ENCODE measurements at places on chromosomes 13 and 19.

- no peak for DNase-seq
These were observed 67.8 kb upstream of the IPO5 start for GRCh38 chr13:97885641-97886040.

GRCh38 chr19:2888731-2889224 is 11.9 kb upstream of the ZNF57 start:
- peak; percentile 76 for DNase-seq

DNA sequence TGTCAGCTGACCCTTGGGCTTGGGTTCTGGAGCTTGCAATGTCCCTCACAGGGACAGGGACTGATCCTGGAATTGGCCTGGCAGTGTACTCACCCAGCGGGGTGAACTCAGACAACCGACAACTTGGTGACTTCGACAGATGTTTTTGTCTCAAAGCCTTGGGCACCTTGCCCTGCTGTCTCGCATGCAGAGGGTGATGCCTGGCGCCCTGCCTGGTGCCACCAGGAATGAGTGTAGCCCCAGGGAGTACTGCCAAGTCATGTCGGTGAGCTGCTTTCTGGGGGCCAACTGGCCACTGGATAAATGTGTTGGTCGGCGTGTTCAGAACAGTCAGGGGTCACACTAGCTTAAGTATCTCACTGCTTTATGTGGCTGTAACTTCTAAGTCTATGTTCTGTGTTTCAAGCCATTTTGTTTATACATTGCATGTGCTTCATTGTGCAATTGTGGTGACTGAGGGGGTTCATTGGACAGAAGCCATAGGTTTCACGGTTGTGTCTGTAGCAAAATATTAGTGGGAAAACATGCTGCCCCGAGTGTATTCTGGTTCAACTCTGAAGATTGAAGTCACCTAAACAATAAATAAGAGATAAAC is 96.3 kb upstream of the TNFSF11 start:
- DNase-seq = no peak

GRCh38 chr19:49685845-49686332 is 3.5 kb upstream of the ADM5 start:
- no peak for DNase-seq

DNA sequence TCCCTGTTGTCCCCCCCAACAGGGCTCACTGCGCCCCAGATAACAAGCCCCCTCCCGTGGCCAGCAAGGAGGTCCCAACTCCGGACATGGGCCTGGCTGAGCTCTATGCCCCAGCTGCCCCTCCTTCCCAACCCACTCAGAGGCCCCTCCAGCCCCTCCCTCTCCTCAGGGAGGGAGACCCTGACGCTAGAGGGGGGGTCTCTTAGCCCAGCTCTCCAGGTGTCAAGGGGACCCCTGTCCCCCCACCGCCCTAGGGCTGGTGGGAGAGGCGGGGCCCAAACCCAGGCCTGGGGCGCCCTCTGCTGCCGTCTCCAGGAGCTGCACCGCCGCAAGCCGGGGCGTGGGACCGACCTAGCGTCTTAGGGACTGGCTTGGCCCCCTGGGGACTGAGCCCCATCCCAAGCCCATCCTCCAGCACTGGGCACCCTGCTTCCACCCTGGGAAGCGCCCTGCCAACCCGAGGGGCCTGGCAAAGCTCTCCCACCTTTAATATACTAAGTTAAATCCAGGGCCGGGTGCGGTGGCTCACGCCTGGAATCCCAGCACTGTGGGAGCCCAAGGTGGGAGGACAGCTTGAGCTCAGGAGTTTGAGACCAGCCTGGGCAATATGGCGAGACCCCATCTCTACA is 1.4 kb downstream of the GRIN3B start:
- no peak for DNase-seq

GRCh38 chr19:10361569-10362011 is 18.8 kb downstream of the TYK2 start:
- DNase-seq = no peak

DNA sequence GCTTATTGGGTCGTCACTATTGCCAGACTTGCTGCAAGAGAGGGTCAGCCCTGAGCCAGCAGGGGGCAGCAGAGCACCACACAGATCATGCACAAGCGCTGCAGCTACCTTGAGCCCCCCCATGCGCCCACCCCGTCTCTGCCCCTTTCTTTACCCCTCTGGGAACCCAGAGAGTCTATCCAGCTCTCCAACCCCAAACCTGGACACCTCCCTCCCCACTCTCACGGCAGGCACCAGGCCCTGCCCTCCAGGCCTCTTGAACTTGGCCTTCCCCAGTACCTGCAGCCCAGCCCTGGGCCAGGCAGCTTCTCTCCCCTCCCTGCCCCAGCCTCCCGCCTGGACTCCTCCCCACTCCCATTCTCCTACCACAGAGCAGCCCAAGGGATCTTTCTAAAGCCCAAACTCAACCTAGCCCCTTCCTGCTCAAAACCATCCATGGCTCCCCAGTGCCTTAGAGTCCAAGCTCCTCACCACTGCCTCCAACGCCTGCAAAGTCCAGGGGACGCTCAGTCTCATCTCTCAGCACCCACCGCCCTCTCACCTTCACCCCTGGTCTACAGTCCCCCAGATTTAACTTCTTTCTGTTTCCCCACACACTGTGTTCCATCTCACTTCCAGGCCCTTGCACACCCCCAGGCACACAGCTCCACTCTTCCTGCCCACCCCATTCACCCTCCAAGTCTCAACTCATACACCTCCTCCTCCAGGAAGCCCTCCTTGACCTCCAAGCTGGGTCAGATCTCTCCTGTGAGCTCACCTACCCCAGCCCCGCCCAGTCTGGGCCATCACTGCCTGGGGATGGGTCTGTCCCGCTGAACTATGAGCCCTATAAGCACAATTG is 9.4 kb upstream of the CEACAM16 start:
- peak; percentile 62 for DNase-seq

DNA sequence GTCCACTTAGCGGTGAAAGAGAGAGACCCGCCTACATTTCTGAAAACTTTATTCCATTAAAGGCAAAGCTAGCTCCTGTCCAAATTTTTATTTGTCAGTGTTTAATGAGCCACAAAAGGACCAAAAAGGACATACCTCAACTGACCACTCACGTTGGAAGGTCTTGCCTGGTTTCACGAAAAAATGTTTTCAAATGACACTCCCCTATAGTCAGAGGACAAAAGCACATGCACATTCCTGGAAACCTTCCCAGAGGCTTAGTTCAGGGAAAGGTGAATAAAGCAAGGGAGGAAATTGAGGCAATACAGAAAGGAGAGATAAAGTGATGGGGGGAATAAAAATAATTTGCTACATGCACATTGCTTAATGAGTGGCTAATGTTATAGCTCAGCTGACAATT is 55.6 kb downstream of the DOCK9 start:
- no peak for DNase-seq

DNA sequence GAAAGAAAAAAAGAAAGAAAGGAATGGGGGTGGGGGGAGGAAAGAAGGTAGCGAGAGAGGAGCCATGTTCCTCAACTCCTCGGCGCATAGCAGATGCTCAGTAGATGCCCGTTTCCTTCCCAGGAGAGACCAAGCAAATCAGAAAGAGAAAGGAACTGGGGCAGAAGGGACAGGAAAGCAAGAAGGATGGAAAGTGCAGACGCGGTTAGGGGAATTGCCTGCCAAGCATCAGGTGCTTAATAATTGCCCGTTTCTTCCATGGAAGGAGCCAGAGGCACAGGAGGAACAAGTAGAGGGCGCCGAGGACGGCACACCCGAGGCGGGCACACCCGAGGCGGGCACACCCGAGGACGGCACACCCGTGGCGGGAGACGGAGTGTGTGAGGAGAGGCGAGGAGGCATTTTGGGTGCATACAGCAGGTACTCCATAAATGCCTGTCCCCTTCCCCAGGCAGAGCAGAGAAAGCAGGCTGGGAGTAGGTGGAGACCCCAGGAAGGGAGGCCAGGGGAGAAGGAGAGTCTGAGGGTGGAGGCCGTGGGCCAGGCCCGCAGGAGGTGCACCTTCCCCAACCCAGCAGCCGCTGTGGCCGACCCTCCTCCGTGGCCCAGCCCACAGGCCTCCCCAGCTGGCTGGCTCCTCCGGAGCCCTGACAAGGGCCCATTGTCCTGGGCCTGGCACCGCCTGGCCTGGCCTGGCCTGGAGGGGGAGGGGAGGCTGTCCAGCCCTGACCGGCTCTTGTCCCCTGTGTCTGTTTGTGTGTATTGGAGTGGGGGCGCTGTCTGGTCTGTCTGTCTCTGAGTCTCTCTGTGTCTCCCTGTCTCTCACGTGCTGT is 14.6 kb downstream of the JOSD2 start:
- DNase-seq = no peak
